Activated naive CD8-positive, alpha-beta T cell treated with anti-CD3 and anti-CD28 coated beads for 36 hours (primary cell): ENCODE measurements at places on chromosomes 7 and 10. TPM values are rescaled to one million over a fixed set of nuclear protein-coding genes. Genes with fewer than 3 reads are reported as not detected.

Gene TMEM178B
- total RNA-seq: 0.06 TPM

DNA sequence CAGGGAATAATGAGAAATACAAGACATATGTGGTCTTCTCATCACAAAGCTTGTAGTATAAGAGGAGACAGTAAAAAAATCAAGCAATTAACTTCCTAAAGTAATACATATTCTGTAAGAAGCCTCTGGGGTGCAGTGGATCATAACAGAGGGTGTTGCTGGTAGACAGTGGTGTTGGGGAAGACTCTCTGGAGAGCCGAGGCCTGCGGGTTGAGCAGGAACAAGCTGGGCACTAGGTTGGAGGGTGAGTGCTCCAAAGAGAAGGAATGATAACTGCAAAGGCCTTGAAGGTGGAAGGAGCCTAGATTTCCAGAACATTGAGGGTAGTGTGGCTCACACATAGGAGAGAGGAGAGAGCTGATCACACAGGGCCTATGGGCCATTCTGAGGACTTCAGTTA is 1.5 kb downstream of the GIMAP4 start:
- H3K36me3 ChIP-seq: peaks cover 51% of the 10 kb centered on the region
- peaks cover 42% of the 10 kb centered on the region for H3K4me1 ChIP-seq
- no peak for DNase-seq

DNA sequence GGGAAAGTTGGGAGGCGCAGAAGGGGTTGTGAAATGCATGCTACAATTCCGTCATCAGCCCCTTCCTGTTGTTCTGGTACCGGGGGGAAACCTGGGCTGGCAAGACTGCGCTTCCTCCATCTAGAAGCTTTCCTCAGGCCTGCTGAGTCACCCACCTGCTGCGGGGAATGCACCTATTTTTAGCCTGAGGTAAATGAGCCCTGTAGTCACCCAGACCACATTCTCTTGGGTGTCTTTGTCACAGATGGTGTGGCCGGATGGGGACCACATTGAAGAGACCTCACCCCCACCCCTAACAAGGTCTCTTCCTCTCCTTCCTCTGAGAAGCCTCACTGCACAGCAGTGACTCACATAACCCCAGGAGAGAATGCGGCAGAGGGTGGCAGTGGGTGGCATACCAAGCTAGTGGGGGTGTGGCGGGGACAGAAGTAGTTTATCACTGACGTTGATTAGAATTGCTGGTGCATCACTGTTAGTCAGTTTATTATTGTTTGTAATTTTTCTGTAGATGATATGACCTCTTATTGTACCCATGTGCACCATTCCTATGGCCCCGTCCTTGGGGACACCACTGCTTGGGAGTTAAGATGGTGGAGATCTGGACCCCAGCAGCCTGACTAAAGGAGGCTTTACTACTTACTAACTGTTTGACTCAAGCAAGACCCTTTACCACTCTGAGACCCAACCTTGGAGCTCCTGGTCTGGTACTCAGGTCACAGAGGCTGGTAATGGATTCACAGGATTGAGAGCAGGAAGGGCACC is 83.0 kb upstream of the DUSP5 start:
- H3K4me1 ChIP-seq: peaks cover 51% of the 10 kb centered on the region
- peak overlapping the region; percentile 56 for H3K4me3 ChIP-seq
- H3K27me3 ChIP-seq: peaks cover 8% of the 10 kb centered on the region
- peak overlapping the region; percentile 88 for H3K27ac ChIP-seq
- no peaks in the 10 kb centered on the region for H3K36me3 ChIP-seq

- H3K4me3 ChIP-seq: peak overlapping the region; percentile 47
- H3K4me1 ChIP-seq: peaks cover 3% of the 10 kb centered on the region
- H3K27ac ChIP-seq: no peak overlapping the region
Measured at GRCh38 chr7:134605978-134606923, 40.4 kb upstream of the BPGM start.

DNA sequence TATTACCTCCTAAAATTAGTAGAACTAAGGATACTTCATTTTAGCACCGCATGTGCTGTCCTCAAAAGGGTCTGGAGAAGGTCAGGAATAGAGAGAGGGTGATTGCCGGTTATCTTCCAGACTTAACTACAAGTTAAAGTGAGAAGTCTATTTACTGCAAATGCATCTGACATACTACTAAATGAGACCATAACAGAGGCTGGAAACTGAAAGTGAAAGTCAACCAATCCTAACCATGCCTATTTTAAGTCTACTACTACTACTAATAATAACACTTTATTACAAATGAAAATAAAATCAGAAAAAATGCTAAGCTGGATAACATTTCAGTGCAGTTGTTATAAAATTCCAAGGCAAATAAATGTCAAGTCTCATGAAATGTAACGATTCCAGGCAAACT is 244.7 kb downstream of the KIF20B start:
- no peak overlapping the region for H3K27ac ChIP-seq
- no peak overlapping the region for H3K4me3 ChIP-seq
- H3K4me1 ChIP-seq: peaks cover 8% of the 10 kb centered on the region

Gene CYP2C19
- total RNA-seq: not detected

GRCh38 chr7:43694399-43694748 is 34.9 kb downstream of the COA1 start:
- H3K36me3 ChIP-seq: peaks cover 7% of the 10 kb centered on the region
- no peaks in the 10 kb centered on the region for H3K27me3 ChIP-seq
- H3K27ac ChIP-seq: no peak overlapping the region
- peaks cover 39% of the 10 kb centered on the region for H3K4me1 ChIP-seq
- DNase-seq: no peak
